ENCODE measurements at places on chromosomes 7 and 10. TPM values are rescaled to one million over a fixed set of nuclear protein-coding genes. Genes with fewer than 3 reads are reported as not detected.

The ZNF277 gene
- 75.0 TPM for total RNA-seq

The CYP26A1 gene
- not detected for total RNA-seq

The OR6V1 gene
- total RNA-seq: not detected

DNA sequence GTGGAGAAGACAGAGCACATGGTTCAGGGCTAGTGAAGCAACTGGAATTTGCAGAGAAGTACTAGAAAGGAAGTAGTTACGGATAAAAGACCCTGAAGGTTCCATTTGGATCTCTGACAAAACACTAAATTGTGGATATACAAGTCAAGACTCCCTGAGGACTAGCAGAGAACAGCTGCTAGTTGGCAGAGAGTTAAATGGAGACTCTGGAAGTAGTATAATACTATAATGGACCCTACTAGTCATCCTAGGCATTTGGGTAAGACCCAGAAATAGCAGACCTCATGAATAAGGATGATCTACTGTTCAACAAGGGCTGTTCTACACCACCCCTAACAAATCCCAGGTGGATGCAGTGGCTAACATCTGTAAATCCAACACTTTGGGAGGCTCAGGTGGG, 19.1 kb downstream of the MCMBP start:
- DNase-seq: no peak

DNA sequence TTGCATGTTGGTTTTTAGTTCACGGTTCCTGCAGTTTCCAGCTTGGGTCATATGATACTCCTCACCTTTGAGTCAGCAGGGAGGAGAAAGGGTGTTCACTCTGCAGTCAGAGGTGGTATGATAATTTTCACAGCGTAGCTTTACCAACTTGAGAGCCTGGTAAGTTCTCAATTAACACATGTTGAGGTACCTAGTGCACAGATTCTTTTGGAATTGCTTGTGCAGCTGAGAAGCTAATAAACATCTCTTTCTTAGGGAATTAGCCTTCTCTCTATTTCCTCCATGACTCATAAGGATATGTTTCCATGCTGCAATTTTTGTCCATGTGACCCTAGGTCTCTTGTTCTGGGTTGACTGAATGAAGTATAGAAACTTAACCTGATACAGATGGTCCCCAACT, 166.6 kb downstream of the KIF20B start:
- DNase-seq: no peak

- no peak for DNase-seq
These were observed 16.5 kb downstream of the AFAP1L2 start for GRCh38 chr10:114387784-114388183.

- no peak for DNase-seq
These were observed 87.6 kb upstream of the ADARB2 start for GRCh38 chr10:1824928-1825327.

GRCh38 chr10:61052469-61053205, 108.7 kb upstream of the RHOBTB1 start:
- no peak for DNase-seq

DNA sequence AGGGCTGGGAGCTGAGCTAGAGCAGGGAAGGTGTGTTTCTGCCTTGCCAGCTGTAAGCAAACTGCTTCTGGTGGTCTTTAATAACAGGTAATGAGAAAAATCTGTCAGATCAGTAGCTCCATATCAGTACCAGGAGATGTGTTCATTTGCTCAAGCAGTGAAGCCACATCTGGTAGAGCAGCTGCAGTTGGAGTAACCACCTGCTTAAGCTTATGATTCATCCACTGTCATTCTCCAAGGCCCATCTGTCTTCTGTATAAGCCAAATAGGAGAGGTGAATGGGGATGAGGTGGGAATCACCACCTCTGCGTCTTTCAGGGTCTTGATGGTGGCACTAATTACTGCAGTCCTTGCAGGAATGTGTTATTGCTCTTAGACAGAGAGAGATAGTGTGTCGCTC, 18.4 kb upstream of the COBL start:
- no peak for DNase-seq

DNA sequence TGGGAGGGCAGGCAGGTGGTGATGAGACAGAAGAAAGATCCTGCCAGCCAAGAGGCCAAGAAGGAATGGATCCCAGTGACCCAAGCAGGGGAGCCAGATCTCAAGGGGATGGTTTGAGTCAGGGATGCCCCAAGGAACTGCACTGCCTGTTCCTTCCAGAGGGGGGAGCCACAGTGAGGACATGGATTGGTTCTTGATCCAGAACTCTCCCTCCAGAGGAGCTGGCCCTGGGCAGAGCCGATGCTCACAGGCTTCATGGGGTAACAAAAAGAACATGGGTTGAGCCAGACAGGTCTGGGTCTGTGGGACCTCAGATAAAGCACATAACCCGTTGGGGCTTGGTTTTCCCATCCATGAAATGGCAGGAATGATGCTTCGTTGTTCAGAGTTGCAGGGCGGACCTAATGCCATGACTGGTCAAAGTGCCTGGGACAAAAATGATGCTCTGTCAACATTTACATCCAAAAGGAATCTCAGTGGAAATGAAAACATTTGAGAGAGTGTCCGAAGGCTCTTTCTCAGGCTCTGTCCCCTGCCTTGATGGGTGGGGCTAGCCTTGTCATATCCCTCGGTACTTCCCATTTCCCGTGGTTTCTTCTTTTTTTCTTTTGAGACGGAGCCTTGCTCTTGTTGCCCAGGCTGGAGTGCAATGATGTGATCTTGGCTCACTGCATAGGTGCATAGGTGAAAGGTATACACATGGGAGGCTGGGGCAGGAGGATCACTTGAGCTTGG, 4.7 kb upstream of the DENND2A start:
- no peak for DNase-seq

DNA sequence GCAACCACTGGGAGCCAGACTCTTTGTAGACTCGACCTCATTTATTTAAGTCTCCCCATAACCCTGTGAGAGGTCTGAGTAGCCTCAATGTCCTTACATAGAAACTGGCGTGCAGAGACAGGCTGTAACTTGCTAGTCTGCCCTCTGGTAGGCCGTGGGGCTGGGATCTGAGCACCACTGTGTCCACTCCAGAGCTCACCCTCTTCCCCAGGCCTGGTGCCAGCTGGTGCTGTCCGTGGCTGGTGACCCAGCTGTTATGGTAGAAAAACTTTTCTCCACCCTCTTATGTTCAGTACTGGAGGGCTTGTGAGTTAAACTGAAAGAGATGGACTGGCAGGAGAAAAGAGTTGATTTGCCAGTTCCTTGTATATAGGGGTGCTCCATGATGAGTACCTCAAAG, 41.9 kb downstream of the ADAMTS14 start:
- no peak for DNase-seq

DNA sequence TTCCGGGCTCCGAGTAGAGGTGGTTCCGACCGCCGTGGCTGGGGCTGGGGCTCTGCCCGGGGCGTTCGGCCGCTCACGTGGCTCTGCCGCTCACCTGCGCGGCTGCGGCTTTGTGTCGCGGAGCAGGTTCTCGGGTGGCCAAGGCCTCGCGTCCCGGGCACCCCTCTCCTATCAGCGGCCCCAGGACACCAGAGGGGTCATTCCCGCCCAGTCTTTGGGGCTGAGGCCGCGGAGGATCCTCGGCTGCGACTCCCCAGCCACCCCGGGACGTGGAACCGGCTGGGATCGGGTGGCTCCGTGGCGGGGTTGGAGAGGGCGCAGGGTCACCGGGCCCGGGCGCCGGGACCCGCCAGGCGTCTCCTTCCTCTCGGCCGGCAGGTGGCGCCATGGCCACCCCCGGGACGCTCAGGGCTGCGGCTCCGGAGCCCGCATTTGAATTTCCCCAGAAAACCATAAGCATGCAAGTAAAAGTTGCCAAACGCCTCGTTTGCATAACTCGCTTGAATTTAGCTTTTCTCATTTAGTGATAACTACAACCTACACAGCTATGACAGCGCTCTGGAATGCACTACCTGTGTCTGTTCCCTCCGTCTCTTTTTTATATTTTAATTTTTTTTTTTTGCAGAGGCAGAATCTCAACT, 1.2 kb downstream of the COL26A1 start:
- peak; percentile 68 for DNase-seq

GRCh38 chr7:30521532-30521931, 16.9 kb upstream of the GGCT start:
- no peak for DNase-seq

- DNase-seq: no peak
These were observed 10.8 kb downstream of the ATP6V0E2 start for GRCh38 chr7:149884541-149884940.

Data from stomach (tissue), 19 donors.